ENCODE measurements at places on chromosomes 16 and 17.

DNA sequence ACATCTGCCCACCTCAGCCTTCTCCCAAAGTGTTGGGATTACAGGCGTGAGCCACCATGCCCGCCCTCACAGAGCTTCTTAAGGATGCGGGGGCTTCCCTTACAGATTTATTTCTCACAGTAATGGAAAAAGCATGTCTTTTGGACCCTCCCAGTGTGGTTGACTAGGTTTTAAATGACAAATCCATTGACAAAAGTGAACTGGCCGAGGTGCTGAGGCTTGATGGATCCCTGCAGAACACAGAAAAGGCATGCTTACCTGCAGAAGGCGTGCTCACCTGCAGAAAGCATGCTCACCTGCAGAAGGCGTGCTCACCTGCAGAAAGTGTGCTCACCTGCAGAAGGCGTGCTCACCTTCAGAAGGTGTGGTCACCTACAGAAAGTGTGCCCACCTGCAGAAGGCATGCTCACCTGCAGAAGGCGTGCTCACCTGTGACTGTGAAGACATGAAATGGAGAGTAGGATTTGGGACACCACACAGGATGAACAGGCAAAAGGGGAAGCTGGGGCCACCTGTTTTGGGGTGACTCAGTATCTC, 15.1 kb upstream of the BBS2 start:
- no peak for DNase-seq

DNA sequence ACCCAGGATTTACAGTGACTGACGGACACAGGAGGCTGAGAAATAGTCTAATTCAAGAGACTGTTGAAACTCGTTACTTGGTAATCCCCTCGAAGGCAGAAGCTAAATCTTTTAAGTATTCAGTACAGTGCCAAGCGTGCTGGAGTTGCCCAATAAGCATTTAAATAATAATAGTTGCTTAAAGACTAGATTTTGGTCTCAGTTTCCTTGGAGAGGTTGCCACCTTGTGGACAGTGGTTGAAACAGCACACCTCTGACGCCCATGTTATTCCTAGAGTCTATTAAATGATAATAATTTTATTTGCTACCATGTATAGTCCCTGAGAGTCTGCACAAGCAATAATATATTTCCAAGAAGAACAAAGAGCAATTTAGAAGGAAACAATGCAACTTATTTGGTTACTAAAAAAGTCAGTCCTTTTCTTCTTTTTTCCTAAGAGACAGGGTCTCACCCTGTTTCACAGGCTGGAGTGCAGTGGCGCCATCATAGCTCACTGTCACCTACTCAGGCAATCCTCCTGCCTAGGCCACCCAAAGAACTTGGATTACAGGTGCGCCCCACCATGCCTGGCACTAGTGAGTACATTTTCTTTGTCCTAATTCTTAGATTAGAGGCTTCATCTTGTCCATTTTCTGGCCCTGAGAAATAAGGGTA, 138.0 kb upstream of the NUDT7 start:
- peak; percentile 64 for DNase-seq

DNA sequence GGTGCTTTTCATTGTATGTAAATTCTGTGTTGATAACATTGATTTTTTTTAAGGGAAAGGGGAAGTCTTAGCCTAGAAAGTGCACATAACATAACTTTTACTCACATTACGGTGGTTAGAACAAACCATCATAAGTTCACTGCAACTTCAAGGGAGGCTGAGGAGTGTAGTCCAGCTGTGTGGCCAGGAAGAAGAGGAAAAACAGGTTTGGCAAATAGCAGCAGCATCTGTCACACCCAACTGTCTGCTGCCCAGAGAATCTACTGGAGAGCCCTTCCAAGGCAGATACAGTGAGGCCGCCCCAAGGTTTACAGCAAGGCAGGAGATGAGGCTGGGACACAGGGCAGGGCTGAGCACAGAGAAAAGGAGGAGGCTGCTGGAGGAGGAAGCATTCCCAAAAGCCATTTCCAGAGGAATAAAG, 60.6 kb downstream of the AIPL1 start:
- peak; percentile 11 for DNase-seq

DNA sequence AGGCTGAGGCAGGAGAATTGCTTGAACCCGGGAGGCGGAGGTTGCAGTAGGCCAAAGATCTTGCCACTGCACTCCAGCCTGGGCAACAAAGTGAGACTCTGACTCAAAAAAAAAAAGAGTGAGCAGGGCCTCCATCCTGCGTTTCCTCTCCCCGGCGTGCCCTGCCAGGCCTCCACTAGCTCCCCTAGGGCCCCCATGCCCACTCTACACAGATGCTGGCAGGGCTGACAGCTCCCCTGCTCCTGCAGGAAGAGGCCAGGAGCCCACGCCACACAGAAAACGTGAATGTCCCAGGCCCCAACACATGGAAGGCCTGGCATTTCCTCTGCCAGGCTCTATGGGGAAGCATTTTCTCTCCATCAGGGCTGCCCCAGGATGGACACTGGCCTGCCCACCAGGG, 109.4 kb downstream of the AMFR start:
- no peak for DNase-seq

DNA sequence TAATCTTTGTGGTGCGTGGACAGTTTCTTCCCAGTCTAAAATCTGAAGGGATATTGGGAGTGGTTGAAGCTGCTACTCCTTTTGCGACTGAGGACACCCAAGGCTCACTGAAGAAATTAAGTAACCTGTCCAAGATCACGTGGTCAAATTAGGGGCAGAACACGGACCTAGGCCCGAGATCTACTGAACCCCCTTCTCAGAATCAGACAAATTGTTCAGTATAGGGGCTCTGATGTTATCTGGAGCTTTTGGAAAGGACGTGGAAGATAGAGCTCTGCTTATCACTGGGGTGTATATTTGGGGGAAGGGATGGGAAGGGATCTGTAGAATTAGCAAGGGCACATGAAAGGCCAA, 857 bp downstream of the TANGO6 start:
- no peak for DNase-seq

Data from fibroblast of upper back skin (primary cell).